ENCODE measurements at places on chromosomes 5 and 9.

DNA sequence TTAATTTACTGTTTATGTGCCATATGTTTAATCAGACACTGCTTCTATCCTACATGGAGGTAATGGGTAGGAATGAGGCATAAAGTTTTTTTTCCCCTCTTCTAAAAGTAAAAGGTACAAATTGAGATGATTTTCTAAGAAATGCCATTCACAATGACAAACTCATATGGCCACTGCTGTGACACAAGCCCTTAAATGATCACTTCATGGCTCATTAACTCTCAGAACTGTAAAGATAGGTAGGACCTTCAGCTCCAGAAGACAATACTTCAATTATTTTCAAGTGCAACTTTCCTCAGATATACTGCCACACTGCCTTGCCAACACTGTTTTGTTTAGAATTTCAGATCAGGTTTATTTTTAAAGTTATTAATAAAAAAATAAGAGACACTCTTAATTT lies 362.9 kb upstream of the ZNF608 start:
- DNase-seq, result no peak

GRCh38 chr9:121138973-121139372 lies 62.7 kb downstream of the RAB14 start:
- DNase-seq, result no peak

DNA sequence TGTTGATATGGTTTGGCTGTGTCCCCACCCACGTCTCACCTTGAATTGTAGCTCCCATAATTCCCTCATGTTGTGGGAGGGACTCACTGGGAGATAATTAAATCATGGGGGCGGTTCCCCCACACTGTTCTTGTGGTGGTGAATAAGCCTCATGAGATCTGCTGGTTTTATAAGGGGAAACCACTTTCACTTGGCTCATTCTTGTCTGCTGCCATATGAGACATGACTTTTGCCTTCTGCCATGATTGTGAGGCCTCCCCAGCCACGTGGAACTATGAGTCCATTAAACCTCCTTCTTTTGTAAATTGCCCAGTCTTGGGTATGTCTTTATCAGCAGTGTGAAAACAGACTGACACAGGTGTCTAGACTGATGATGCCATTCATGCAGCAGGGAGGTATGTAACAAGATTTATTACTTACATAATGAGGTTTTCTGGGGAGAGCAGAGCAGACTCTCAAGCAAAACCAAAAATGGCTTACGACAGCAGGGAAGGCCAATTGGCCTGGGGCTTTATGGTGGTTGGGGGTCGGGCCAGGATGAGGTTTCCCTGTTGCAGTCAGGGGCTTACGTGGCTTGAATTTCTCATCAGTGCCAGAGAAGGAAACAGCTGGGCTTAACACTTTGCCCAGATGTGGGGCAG lies 9.5 kb upstream of the COMMD10 start:
- DNase-seq, result peak; percentile 8

- no peak for DNase-seq
These were observed 189.7 kb upstream of the PLPPR1 start for GRCh38 chr9:100838857-100839256.

DNA sequence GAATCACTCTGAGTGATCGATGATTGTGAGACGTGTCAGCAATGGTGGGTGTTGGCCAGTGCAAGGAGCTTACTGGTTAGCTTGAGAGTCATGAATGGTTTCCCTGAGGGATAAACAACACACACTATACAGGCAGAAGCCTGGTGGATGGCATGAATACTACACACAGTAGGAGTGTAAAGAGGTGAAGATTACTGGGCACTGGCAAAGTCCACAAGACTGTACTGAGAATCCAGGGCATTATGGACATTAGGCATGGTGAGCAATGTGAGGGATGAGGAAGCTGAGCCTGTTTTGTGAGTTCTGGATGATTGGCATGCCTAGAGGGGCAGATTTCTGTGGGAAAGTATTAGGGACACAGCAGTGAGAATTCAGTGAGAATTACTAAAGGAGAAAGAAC lies 71.3 kb downstream of the KDM4C start:
- DNase-seq, result no peak

DNA sequence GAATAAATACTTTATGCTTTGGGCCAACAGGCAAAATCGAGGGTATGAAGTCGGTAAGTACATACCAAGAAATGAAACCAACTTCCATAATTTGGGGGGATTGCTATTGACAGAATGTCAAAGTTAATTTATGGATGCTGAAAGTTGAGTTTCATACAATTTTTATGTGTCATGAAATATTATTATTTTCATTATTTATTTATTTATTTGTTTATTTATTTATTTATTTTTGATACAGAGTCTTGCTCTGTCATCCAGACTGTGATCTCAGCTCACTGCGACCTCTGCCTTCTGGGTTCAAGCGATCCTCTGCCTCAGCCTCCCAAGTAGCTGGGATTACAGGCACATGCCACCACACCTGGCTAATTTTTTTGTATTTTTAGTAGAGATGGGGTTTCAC lies 4.5 kb upstream of the GMCL2 start:
- DNase-seq, result no peak

- peak; percentile 36 for DNase-seq
These were observed 49.7 kb upstream of the FST start for GRCh38 chr5:53430618-53431252.

GRCh38 chr5:84411832-84412605 lies 27.3 kb upstream of the EDIL3 start:
- DNase-seq, result peak; percentile 7

DNA sequence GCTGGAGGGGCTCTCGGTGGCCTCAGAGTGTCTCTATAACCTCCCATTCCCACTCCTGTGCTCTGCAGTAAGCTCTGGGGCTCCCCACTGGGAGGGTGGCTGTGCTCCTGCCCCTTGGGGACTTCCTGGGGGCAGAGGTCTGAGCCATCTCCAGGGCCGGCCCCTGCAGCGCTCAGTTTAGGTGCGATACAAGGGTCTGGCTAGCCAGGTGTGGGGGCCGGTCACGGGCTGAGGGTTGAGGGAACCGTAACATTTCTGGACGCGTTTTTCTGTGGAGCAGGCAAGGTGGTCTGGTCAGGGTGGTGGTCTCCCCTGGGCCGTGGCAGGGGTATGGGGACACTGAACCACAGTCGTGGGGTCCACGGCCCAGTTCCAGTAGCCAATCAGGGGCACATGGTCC lies 38.0 kb upstream of the SLC6A19 start:
- DNase-seq, result no peak

GRCh38 chr5:67262206-67262605 lies 65.6 kb upstream of the CD180 start:
- DNase-seq, result no peak

DNA sequence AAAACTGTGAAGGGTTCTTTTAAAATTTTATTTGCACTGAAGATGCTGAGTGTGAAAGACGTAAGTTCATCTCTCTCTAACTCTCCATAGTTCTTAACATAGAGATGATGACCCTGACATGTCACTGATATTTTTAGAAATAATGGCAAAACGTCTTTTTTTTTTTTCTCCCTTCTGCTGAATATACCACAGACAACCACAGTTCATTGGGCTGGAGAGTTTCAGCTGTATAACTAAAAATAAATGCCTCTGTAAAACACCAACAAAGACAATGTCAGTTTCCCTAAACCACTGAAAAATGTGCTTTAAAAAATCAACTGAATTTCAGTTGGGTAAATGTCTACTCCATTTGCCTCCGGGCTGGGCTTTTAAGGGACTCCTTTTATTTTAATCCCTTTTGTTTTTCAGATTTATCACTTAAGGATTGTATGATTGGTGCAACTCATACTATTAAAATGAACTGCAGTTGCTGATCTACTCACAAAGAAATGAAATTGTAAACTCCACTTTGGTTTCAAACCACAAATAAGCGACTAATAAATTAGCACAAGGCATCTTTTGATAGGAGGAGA lies 830.9 kb upstream of the WWC1 start:
- no peak for DNase-seq

- no peak for DNase-seq
These were observed 26.8 kb downstream of the FYB1 start for GRCh38 chr5:39192450-39193160.

DNA sequence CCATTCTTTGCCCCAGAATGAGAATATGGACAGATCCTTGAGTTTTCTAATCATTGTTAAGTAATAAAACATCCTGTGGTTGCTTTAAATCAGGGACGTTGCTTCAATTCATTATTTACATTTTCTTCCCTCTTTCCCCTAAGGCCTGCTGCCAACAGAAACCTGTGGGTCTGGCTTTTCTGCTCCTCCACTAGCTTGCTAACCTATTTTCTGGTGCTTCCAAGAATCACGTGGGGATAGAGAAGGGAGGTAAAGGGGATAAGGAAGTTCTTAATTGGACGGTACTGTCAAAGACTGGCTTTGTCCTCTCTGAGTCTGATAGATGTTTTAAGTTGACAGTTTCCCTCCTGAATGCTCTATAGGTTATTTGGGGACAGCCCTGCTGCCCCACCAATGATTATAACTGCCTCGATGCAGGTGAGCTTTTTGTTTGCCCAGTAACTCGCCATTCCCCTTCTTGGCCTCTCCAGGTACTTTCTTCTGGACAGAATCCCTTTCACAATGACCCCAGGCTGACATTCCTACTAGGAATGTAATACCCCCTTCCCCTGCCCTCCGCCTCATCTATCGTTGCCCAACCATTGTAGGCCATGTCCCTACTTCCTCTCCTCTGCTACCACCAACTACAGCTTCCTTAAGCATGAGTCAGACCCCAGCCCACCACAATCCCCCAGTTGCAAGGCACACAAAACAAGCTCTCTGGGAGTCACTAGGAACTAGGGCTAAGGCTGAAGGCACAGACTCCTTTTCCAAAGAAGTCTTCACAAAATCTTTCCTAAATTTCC lies 19.9 kb upstream of the CPEB4 start:
- peak; percentile 60 for DNase-seq

DNA sequence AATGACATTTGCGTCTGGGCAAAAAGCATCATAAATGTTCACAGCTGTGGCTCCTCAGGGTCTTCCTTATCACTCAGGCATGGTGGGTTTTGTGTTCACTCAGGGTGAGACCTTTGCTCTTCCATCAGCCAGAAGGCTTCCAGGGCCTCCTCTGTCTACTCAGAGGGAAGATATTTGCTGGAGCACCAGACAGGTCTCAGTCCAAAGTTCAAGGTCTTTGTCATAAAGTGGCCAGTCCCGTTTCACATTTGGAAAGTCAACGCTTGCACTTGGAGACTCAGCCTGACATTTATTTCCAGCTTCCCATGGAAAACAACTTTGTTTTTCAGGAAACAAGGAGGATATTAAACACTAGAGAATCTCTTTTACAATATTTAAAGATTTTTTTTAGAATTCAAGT lies 12.2 kb upstream of the CARTPT start:
- no peak for DNase-seq
